ENCODE measurements at places on chromosomes 11 and 22. TPM values are rescaled to one million over a fixed set of nuclear protein-coding genes. Genes with fewer than 3 reads are reported as not detected.
A peak's percentile ranks its signal among the peaks of the same experiment; 100 is the strongest.

ART1 gene
- not detected for total RNA-seq

ARHGAP1 gene
- 47.9 TPM for total RNA-seq

BSCL2 gene
- 68.4 TPM for total RNA-seq

CECR2 gene
- total RNA-seq = 154 TPM

MPEG1 gene
- total RNA-seq = not detected

ALDH3B1 gene
- not detected for total RNA-seq

SCT gene
- total RNA-seq = 1.8 TPM

GRCh38 chr22:38078046-38078840, 5.7 kb downstream of the SLC16A8 start:
- H3K36me3 ChIP-seq = peaks cover 22% of the 10 kb centered on the region
- H3K4me1 ChIP-seq = no peaks in the 10 kb centered on the region
- H3K4me3 ChIP-seq = no peak overlapping the region
- H3K27me3 ChIP-seq = peaks cover 5% of the 10 kb centered on the region
- H3K27ac ChIP-seq = no peak overlapping the region

DNA sequence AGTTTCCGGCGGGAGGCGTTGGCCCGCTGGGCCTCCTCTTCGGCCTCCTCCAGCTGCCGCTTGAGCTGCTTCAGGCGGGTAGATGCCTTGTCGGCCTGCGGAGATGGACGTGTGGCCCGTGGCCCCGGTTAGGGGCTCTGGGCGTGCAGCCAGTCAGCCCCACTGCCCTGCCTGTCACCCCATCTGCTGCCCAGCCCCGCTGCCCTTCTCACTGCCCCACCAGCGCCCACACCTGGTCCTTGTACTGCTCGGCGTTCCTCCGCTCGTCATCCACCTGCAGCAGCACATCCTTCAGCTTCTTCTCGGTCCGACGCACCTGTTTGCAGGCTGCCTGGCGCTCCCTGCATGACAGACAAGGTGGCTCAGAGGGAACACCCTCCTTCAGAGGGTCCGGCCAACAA, 31.2 kb downstream of the APOL1 start:
- H3K4me3 ChIP-seq = no peak overlapping the region
- no peak for DNase-seq

DNA sequence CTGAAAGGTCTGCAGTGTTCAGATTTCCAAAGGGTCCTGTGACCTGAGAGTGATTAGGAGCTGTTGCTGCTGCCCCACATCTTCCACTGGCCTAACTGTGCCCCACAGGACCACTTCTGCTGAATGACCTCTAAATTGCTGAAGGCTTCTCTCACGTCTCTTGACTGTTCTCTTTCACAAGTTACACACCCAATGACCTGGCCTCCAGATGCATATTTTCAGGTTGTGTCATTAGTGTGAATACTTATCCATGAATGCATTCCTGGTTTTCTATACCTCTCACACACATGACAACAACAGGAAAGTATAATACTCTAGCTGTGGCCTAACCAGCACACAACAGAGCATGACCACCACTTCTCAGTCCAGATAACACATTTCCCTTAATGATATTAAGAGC, 15.4 kb downstream of the PRR14L start:
- H3K4me3 ChIP-seq = no peak overlapping the region
- no peaks in the 10 kb centered on the region for H3K4me1 ChIP-seq
- no peak for DNase-seq
- H3K36me3 ChIP-seq = peaks cover 55% of the 10 kb centered on the region
- H3K27me3 ChIP-seq = no peaks in the 10 kb centered on the region

DNA sequence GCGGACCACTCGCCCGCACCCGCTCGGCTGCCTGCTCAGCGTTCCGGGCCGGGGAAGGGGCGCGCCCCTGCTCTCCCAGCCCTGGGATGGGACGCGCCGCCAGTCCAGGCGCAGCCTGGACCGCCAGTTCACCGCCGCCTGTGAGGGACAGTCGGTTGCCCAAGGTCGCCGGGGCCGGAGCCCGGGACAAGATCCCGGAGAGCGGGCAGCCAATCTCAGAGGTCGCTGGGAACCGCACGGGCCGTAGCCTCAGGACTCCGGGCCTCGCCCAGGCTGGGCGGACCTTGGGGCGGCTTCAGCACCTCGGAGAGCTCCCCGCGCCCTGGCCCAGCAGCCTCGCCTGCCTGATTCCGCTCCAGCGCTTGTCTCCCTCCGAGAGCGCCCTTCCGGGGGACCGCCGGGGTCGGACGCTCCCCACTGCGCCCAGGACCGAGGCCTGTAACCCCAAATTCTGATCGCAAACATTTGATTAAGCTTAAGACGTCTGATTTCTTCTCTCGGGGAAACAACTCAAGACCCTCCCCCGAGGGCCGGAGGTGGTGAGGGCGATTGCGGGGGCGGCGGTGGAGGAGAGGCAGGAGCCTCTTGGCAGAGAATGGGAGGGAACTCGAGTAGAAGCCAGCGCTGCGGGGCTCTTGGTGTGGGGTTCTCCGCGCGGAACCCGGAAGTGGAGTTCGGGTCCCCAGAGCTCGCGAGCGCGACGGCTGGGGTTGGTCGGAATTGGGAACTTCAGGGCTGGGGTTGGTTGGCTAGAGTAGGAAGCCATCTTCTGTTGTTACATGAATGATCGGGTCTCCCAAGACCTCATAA, 1.1 kb upstream of the CHRM4 start:
- peaks cover 3% of the 10 kb centered on the region for H3K4me1 ChIP-seq
- peaks cover 20% of the 10 kb centered on the region for H3K27me3 ChIP-seq
- DNase-seq = peak; percentile 92
- H3K27ac ChIP-seq = no peak overlapping the region
- peaks cover 11% of the 10 kb centered on the region for H3K36me3 ChIP-seq

DNA sequence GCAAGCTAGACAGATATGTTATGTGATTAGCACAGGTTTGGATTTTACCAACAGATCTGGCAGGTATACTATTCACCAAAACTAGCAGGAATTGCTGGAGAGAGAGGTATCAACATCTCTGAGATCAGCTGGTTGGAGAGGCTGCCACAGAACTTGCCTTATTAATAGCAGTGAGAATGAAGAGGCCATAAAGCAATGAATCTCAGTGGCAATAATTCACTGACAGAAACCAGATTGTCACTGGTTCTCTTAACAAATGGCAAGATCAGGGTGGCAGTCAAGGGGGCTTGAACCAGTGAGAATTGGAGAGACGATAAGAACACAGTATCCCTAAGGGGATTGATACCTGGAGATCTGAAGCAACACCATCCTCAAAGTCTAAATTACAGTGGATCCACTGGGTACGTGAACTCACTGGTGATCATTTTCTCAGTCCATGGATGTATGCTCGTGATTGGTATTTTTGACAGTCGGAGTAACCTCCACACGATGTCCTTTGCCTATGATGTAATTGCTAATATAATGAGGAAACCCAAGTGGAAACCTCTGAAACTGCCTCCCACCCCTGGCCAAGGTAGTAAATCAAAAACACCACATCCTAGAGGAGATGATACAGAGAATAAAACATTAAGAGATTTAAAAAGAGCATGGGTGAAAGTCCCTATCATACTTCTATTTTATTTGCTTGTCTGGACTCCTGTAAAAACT, 17.7 kb upstream of the SLC5A12 start:
- DNase-seq = no peak
- no peaks in the 10 kb centered on the region for H3K36me3 ChIP-seq
- no peak overlapping the region for H3K4me3 ChIP-seq
- no peaks in the 10 kb centered on the region for H3K4me1 ChIP-seq

GRCh38 chr11:10678101-10678500, 15.5 kb downstream of the IRAG1 start:
- H3K4me3 ChIP-seq = no peak overlapping the region
- DNase-seq = no peak
- no peaks in the 10 kb centered on the region for H3K27me3 ChIP-seq

DNA sequence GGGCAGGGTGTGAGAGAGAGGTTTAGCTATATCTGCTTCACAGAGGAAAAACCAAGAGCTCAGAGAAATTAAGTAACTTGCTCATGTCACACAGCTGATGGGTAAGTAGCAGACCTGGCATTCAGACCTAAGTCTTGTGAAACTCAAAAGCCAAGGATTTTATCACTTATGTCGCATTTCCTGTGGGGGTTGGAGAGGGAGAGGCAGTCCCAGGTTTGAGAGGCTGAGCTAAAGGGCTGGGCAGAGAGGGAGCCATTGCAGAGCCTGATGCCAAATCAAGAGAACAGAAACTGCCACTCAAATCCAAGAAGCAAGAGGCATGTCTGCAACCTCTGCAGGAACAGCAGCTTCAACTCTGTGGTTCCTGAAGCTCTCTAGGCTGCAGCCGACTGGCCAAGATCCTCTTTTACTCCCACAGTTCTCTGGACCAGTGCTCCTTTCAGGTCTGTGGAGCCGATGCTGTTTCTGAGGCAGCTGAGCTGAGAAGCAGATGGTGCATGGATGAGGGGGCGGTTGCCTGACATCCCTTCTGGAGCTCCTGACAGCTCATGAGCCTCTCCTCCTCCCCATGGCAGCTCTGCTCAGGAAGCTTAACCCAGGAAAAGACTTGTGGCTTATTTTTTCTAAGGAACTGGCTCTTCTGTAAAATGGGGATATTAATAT, 47.6 kb upstream of the NAV2 start:
- no peaks in the 10 kb centered on the region for H3K36me3 ChIP-seq
- peaks cover 9% of the 10 kb centered on the region for H3K4me1 ChIP-seq
- DNase-seq = no peak
- no peak overlapping the region for H3K27ac ChIP-seq
- no peak overlapping the region for H3K4me3 ChIP-seq
- no peaks in the 10 kb centered on the region for H3K27me3 ChIP-seq

GRCh38 chr11:123833095-123833494, 26.9 kb upstream of the OR6M1 start:
- H3K27ac ChIP-seq = no peak overlapping the region
- no peaks in the 10 kb centered on the region for H3K4me1 ChIP-seq
- no peaks in the 10 kb centered on the region for H3K27me3 ChIP-seq
- H3K4me3 ChIP-seq = no peak overlapping the region
- peaks cover 10% of the 10 kb centered on the region for H3K36me3 ChIP-seq

- H3K27me3 ChIP-seq = no peaks in the 10 kb centered on the region
- no peak overlapping the region for H3K27ac ChIP-seq
- H3K4me3 ChIP-seq = no peak overlapping the region
- DNase-seq = no peak
Measured at GRCh38 chr22:46572911-46573780, 35.7 kb upstream of the CELSR1 start.

GRCh38 chr11:32893343-32894148, 935 bp downstream of the QSER1 start:
- H3K27me3 ChIP-seq = no peaks in the 10 kb centered on the region
- H3K4me1 ChIP-seq = peaks cover 6% of the 10 kb centered on the region
- DNase-seq = peak; percentile 68
- H3K4me3 ChIP-seq = peak overlapping the region; percentile 90
- H3K27ac ChIP-seq = peak overlapping the region; percentile 76
- H3K36me3 ChIP-seq = peaks cover 13% of the 10 kb centered on the region

- H3K27me3 ChIP-seq = peaks cover 59% of the 10 kb centered on the region
- peaks cover 24% of the 10 kb centered on the region for H3K36me3 ChIP-seq
- peaks cover 5% of the 10 kb centered on the region for H3K4me1 ChIP-seq
- H3K4me3 ChIP-seq = peak overlapping the region; percentile 85
- H3K27ac ChIP-seq = no peak overlapping the region
Measured at GRCh38 chr11:72240461-72241290, 3.3 kb downstream of the PHOX2A start.

- DNase-seq = no peak
- H3K36me3 ChIP-seq = 0 out of 2 replicates have a peak, but pooled peaks cover 13% of the 10 kb centered on the region
- H3K27ac ChIP-seq = no peak overlapping the region
- H3K27me3 ChIP-seq = no peaks in the 10 kb centered on the region
- no peak overlapping the region for H3K4me3 ChIP-seq
Measured at GRCh38 chr11:6505577-6506240, 8.6 kb downstream of the DNHD1 start.

Data from H9 (cell line).